ENCODE measurements at places on chromosomes 6 and 20.

- DNase-seq, result no peak
Measured at GRCh38 chr20:40218971-40219370, 470.1 kb downstream of the MAFB start.

- no peak for DNase-seq
Measured at GRCh38 chr20:50506270-50506579, 4.0 kb upstream of the PTPN1 start.

GRCh38 chr6:112296122-112296521 is 41.8 kb upstream of the LAMA4 start:
- DNase-seq, result peak; percentile 47

GRCh38 chr6:21478883-21479539 is 114.5 kb upstream of the SOX4 start:
- DNase-seq, result no peak

DNA sequence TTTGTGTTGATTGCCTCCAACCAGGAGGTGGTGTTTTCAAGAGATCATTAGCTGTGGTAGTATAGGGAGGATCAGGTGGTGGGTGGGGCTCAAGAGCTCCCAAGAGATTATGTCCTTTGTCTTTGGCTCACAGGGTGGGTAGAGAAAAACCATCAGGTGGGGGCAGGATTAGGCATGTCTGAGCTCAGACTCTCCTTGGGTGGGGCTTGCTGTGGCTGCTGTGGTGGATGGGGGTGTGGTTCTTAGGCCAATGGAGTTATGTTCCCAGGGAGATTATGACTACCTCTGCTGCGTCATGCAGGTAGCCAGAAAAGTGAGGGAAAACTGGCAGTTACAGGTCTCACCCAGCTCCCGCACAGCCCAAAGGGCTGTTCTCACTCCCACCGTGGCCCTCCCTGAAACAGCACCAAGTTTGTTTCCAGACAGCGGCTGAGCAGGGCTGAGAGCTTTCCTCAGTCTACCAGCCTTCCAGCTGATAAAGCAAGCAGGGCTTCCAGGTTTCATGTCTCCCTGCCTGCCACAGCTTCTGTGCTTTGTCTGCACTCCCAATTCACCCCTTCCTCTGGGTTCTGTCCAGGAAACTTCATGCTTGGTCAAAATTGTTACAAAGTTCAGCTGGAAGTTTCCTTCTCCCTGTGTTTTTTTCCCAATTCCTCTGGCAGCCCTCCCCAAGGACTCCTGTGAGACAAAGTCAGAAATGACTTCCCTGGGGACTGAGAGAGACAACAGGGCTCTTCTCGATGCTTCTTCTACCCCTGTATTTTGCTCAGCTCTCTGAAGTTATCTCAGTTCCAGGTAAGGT is 481.1 kb upstream of the MAN1A1 start:
- DNase-seq, result no peak

DNA sequence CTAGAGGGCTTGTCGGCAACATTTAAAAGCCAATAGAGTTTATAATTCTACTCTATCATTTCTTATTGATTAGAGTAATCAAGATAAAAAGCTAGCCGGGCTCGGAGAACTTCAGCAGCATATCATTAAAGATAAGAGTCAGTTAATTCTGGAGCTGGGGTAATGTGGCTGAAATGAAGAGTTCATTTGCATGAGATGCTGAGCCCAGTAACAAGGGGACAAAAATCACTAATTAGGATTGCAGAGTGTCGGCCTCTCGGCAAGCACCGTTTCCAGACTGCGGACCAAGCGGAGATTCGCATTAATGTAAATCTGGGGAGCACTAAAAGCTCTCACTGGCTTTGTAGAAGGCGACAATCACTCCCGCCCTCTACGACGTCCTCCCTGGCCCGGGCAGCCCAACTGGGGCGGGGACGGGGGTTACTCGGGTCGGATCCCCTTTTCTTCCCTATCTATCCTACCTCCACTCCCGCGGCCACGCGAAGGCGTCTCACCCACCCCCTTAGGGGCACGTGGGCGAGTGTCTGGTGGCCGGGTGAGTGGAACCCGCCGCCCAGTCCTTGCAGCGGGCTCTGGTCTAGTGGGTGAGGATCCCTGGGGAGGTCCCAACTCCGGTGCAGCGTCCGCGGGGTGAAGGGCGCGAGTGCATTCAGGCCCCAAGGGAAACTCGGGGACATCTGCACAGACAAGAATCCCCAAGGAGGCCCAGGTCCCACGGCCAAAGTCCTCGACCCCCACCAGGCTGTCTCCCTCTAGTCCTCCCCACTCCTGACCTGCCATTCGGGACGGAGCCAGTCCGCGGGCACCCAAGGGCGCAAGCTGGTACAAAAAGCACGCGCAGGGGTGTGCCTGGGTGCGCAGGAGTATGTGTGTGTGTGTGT is 42.2 kb upstream of the OSTM1 start:
- DNase-seq, result no peak

DNA sequence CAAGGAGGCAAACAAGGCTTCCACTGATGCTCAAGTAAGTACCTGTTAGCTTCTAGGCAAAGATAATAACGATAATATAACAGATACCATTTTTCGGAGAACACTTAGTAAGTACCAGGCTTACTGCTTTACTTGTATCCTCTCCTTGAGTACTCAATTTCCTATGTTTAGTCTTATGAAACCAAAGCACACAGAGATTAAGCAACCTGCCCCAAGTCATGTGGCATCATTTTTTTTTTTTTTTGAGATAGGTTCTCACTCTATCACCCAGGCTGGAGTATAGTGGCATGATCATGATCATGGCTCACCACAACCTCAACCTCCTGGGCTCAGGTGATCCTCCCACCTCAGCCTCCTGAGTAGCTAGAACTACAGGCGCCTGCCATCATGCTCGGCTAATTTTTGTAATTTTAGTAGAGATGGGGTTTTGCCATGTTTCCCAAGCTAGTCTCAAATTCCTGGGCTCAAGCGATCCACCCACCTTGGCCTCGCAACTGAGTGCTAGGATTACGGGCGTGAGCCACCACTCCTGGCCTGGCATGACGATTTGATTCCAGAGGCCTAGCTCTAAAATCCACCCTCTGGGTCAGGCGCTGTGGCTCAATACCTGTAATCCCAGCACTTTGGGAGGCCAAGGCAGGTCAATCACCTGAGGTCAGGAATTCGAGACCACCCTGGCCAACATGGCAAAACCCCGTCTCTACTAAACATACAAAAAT is 14.0 kb downstream of the SPAG4 start:
- no peak for DNase-seq

- DNase-seq, result no peak
Measured at GRCh38 chr6:28586324-28586723, 60.6 kb downstream of the GPX5 start.
